Activated gamma-delta T cell (primary cell): ENCODE measurements at places on chromosomes 4 and X.

DNA sequence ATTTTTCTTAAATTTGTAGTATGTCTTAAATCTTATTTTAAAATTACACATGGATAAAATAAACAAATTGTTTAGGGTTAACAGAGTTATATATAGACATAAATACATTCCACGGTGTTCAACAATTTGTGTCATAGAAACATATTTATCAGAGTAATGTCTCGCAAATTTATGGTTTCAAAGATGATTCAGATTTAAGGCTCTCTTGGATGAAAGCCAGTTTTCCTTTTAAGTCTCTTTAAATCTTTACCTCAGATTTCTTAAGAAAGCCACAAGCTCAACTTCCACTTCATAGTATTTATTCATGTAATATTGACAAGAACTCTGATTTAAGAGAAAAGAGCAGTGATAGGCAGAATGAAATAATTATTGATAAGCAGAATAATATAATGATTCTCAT lies 1254.8 kb upstream of the ADGRL3 start:
- DNase-seq: no peak

DNA sequence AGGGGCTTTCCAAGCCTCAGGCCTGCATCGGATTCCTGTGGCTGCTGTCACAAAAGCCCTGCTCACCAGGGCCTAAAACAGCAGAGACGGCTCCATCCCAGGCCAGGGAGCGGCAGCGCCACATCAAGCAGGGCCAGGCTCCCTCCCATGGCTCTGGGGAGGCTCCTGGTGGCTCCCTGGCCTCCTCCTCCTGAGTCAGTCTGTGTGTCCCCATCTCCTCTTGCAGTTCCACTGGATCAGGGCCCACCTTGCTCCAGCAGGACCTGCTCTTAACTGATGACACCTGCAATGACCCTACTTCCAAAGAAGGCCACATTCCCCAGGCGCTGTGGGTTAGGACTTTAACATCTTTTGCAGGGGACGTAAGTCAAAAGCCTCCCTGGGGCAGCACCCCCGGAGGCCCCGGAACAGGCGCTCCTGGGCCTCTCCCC lies 51.9 kb downstream of the CPZ start:
- no peak for DNase-seq

DNA sequence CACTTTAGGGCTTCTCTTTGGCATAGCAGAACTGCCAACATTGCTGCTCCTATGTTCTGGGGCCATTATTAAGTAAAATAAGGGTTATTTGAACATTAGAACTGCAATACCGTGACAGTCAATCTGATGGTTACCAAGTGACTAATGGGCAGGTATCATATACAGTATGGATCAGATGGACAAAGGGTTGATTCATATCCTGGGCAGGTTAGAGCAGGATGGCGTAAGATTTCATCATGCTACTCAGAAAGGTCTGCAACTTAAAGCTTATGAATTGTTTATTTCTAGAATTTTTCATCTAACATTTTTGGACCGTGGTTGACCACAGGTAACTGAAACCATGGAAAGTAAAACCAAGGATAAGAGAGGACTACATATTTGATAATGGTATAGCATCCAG lies 40.9 kb downstream of the BRCC3 start:
- DNase-seq: no peak

- DNase-seq: no peak
Measured at GRCh38 chr4:5827108-5828004, 65.5 kb downstream of the CRMP1 start.

DNA sequence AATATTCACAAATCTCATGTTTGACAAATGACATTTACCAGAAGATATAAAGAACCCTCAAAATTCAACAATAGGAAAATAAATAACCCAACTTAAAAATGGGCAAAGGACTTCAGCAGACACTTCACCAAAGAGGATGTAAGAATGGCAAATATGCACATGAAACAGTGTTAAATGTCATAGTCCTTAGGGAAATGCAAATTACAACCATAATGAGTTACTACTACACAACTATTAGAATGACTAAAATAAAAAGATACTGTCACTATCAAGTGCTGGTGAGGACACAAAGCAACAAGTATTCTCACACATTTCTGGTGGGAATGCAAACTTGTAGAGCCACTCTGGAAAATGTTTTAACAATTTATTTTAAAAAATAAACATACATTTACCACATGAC lies 40.8 kb upstream of the NR0B1 start:
- no peak for DNase-seq

GRCh38 chr4:128686032-128686465 lies 123.5 kb upstream of the JADE1 start:
- no peak for DNase-seq

GRCh38 chr4:139913398-139913990 lies 240.5 kb downstream of the MAML3 start:
- no peak for DNase-seq

DNA sequence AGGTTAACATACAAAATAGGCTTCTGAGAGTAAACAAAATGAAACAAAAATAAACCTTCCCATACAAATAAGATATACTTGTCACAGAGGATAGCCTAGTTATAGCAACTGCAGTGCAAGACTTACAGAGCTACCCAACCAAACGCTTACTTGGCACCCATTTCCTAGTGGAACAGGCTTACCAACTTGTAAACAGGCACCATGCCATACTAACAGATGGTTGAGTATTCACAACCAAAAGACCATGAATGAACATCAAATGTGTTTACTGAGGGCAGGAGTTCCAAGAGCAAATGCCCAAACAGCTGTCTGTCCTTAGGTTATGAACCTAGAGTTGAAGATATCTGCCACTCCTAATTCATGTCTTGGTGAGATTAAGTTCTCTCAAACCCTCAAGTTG lies 2629.2 kb downstream of the PCDH7 start:
- DNase-seq: no peak

DNA sequence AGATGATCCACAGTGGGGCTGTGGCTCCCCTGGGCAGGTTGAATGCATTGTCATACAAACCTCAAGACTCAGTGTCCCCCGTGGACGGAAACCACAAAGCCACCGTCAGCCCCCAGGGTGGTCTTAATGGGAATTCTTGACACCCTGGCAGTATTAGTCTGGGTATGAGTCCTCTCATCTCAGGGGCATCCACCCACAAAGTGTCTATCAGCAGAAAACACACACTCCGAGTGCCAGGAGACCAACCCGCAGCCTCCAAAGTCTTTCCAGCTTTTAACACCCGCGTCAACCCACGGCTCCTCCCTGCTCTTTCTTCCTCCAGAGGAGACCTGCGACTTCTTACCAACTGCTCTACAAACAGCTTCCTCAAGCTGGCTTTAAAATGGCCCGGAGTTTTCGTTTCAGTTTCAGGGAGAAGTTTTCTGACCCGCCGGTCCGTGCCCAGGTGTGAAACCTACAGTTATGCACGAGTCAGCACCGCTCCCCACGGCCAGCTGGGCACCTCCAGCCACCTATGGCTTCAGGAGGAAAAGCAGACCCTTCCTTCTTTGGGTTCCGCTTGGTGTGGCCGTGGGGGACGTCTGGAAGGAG lies 14.4 kb upstream of the ASMTL start:
- DNase-seq: peak; percentile 5

DNA sequence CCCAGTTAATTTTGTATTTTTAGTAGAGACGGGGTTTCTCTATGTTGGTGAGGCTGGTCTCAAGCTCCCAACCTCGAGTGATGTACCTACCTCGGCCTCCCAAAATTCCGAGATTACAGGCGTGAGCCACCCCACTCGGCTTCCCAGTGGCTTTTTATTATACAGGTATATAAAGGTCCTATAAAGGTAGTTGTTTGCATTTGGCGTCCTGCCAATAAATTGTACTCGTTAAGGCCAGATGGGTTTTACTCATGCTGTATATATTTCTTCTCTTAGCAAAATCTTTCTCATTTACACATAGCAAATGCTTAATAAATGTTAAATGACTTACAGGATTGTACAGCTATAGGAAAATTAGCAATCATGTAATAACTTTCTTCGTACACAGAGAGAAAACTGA lies 6.9 kb downstream of the SHROOM3 start:
- DNase-seq: no peak

- no peak for DNase-seq
Measured at GRCh38 chrX:2498781-2499302, 1.9 kb downstream of the DHRSX start.

- DNase-seq: no peak
Measured at GRCh38 chr4:89906777-89907521, 12.3 kb downstream of the MMRN1 start.

GRCh38 chr4:99636422-99636821 lies 21.2 kb downstream of the C4orf54 start:
- no peak for DNase-seq

DNA sequence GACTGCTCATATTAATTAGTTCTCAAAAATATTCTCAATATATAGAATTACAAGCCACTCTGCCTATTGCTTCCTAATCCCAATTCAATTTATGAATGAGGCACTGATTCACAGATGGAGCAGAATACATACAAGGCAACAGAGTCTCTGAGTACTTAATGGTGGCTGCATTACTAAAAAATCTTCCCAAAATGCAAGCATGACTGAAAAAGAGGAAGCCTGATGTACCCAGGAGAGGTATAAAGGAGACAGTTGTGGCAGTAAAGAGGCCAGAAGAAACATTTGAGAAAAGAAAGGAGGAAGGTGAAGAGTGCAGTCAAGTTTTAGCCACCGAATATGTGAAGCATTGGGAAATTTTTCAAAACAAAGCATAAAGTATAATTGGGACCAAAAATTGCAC lies 163.2 kb upstream of the INTU start:
- DNase-seq: no peak

- DNase-seq: no peak
Measured at GRCh38 chr4:82691431-82691830, 107.2 kb downstream of the SCD5 start.

- no peak for DNase-seq
Measured at GRCh38 chrX:54208531-54208930, 25.5 kb upstream of the FAM120C start.

DNA sequence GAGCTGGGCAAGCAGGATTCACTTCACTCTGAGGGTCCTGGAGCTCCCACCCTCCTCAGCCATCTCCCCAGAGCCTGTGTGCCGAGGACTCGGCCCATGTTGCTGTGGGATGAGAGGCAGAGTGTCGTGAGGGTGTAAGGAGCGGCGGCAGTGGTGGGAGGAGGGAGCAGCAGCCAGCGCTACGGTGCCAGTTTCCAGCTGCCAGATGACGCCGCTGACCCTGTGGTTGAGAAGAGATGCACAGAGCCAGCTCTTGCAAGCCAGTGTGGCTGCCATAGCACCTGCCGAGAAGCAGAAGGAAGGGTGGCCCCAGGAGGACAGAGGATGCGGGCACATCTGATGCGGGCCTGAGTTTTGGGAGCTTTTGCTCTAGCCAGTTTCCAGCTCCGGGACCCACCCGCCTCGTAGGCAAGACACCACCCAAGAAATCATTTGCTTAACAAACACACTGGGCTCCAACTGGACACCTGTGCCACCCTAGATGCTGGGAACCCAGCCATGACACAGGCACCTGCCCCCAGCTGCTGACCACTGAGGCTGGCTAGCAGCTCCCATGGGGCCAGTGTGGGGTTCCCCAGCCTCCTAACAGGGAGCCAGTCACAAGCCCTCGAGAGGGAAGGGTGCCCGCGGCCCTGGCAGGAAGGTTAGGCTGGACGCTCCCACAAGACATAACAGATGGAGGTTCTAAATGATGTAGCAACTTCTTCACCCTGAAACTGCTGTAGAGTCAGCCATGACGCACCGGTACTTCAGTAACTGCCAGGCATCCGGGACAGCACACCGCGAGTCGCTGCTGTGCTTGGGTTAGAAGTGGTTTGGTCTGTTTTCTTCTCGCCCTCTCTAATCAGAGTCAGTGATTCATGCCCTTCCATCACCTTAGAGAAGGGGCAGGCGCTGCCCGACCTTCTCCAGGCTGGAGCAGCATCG lies 8.9 kb downstream of the MSANTD1 start:
- no peak for DNase-seq

DNA sequence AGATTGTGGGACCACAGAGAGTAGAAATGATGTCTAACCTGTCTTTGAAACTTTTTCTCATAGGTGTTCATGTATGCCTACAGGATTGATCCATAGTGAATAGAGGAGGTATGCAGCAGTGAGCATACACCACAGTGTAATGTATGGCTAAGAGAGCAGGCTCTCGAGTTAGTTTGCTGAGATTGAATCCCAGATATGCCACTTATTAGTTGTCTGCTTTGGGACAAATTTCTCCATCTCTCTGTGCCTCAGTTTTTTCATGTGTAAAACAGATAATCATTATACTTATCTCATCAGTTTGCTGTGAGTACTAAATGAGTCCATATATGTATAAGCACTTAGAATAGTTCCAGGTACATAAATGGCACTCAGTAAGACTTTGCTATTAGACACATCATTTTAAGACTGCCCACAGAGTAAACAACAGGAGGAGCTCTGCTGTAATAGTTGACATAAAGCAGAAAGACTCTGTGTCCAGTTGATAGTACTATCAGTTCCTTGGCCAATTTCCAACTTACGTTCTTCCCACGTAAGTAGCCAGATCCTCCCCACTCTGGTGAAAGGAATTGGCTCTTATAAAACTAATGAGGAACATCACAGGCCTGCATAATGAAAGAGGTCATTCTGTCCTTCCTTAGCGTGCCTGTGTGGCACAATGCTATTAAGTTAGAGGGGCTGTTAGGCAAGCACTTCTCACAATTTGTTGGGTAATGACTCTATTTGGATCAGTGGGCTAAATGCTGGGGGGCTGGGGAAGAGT lies 20.7 kb upstream of the RNF150 start:
- DNase-seq: no peak

GRCh38 chrX:96568071-96568470 lies 116.6 kb upstream of the DIAPH2 start:
- no peak for DNase-seq

DNA sequence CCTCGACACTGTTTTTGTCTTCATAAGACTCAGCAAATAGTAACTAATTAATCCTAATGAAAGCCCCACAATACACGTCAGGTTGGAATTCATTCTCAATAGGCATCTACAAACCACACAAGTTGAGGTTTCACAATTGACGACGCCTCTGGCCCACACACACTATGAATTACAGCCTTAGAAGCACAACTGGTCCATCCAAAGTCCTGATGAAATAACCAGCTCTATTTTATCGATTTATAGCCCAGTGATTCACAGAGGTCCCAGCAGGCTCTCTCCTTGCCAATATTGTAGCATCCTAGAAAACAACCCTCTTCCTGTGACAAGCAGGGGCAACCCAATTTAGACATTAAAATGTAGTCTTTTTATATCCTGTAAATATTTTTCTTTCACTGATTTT lies 112.1 kb downstream of the NR3C2 start:
- DNase-seq: no peak

GRCh38 chr4:30875658-30876269 lies 155.6 kb downstream of the PCDH7 start:
- DNase-seq: no peak

DNA sequence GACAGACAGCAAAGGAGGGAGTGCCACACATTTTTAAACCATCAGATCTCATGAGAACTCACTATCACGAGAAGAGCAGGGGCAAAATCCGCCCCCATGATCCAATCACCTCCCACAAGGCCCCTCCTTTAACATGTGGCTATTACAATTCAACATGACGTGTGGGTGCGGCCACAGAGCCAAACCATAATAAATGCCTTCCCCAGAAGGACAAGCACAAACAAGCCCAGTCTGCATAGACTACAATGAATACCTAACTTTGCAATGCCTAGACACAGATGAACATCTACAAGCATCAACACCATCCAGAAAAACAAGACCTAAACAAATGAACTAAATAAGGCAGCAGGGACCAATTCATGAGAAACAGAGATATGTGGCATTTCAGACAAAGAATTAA lies 12.3 kb downstream of the ETDA start:
- no peak for DNase-seq

- DNase-seq: no peak
Measured at GRCh38 chr4:41360214-41360920, 103.6 kb downstream of the UCHL1 start.
